Peyer's patch (tissue), 4 donors: ENCODE measurements at places on chromosomes 7 and 10.
A peak's percentile ranks its signal among the peaks of the same experiment; 100 is the strongest.

GRCh38 chr7:107364787-107365186 lies 105.1 kb upstream of the GPR22 start:
- H3K36me3 ChIP-seq = peaks cover 2% of the 10 kb centered on the region
- H3K27ac ChIP-seq = no peak overlapping the region
- H3K4me3 ChIP-seq = no peak overlapping the region
- H3K4me1 ChIP-seq = no peaks in the 10 kb centered on the region
- no peaks in the 10 kb centered on the region for H3K27me3 ChIP-seq
- no peak for DNase-seq

- no peak overlapping the region for H3K4me3 ChIP-seq
- no peak overlapping the region for H3K27ac ChIP-seq
- H3K27me3 ChIP-seq = no peaks in the 10 kb centered on the region
Observed at GRCh38 chr7:142717453-142717852, 31.8 kb upstream of the PRSS1 start.

- H3K4me3 ChIP-seq = no peak overlapping the region
- H3K27me3 ChIP-seq = no peaks in the 10 kb centered on the region
- H3K36me3 ChIP-seq = no peaks in the 10 kb centered on the region
- H3K27ac ChIP-seq = no peak overlapping the region
Observed at GRCh38 chr10:58440484-58440883, 55.3 kb downstream of the TFAM start.

GRCh38 chr10:60597513-60597912 lies 180.8 kb upstream of the CDK1 start:
- no peak overlapping the region for H3K4me3 ChIP-seq
- no peaks in the 10 kb centered on the region for H3K36me3 ChIP-seq
- no peaks in the 10 kb centered on the region for H3K4me1 ChIP-seq
- no peaks in the 10 kb centered on the region for H3K27me3 ChIP-seq

DNA sequence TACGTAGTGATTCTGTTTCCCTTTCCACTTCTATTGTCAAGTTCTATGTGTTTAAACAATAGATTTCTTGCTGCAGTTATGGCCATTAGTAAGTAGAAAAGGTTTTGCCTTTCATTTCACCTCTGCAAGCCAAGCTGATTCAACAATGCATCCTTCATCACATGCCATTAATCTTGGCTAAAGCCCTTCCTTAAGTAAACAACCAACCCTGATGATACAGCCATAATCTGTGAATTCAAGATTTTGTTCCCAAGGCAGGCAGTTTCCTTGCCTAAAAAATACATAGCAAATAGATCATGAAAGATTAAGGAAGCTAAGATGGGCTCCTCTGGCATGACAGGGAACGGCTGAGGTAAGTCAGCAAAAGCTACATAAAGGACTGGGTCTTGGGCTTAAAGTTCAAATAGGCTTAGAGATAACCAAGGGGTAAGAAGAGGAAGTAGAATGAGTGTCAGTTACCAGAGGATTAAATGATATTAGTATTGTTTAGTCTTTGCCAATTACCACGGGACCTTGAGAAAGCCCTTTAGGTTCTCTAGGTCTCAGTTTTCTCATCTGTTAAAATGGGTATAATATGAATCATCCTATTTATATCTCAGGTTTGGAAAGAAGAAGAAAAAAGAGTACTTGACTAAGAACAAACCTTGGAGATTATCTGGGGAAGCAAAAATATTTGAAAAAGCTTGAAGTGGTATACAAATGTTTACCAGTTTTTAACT lies 35.9 kb upstream of the ANK3 start:
- no peaks in the 10 kb centered on the region for H3K27me3 ChIP-seq
- no peak overlapping the region for H3K4me3 ChIP-seq
- no peaks in the 10 kb centered on the region for H3K4me1 ChIP-seq
- no peak for DNase-seq

DNA sequence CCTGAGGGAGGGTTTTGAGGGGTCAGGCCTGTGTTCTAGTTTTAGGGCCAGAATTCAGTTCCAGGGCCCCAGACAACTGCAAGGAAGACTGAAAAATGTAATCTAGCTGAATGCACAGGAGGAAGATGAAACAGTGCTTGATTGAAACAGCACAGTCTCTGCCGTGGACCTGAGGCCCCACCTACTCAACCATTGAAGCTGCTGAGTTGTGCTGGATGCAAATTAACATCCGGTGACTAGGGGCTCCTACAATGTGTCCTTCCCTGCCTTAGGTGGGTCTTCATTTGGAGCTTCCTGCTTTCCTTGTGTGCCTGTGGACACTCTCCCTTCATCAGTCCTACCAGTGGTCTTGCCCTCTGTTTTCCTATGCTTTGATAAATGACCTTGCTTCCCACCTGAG lies 5.7 kb downstream of the GLRX3 start:
- no peak overlapping the region for H3K27ac ChIP-seq
- DNase-seq = no peak
- no peak overlapping the region for H3K4me3 ChIP-seq
- H3K36me3 ChIP-seq = no peaks in the 10 kb centered on the region

- H3K4me1 ChIP-seq = no peaks in the 10 kb centered on the region
- no peak overlapping the region for H3K27ac ChIP-seq
- no peaks in the 10 kb centered on the region for H3K27me3 ChIP-seq
- no peak overlapping the region for H3K4me3 ChIP-seq
Observed at GRCh38 chr7:16524332-16524731, 2.3 kb upstream of the LRRC72 start.

- H3K36me3 ChIP-seq = no peaks in the 10 kb centered on the region
- H3K4me1 ChIP-seq = no peaks in the 10 kb centered on the region
- no peaks in the 10 kb centered on the region for H3K27me3 ChIP-seq
- no peak overlapping the region for H3K27ac ChIP-seq
- DNase-seq = no peak
Observed at GRCh38 chr7:121202125-121202524, 126.7 kb upstream of the WNT16 start.

GRCh38 chr10:101710059-101710695 lies 15.2 kb upstream of the FBXW4 start:
- no peak for DNase-seq
- no peaks in the 10 kb centered on the region for H3K27me3 ChIP-seq
- no peak overlapping the region for H3K4me3 ChIP-seq
- H3K4me1 ChIP-seq = no peaks in the 10 kb centered on the region

- H3K4me3 ChIP-seq = no peak overlapping the region
- H3K36me3 ChIP-seq = no peaks in the 10 kb centered on the region
- peaks cover 5% of the 10 kb centered on the region for H3K4me1 ChIP-seq
Observed at GRCh38 chr7:3087243-3087755, 43.6 kb upstream of the CARD11 start.

DNA sequence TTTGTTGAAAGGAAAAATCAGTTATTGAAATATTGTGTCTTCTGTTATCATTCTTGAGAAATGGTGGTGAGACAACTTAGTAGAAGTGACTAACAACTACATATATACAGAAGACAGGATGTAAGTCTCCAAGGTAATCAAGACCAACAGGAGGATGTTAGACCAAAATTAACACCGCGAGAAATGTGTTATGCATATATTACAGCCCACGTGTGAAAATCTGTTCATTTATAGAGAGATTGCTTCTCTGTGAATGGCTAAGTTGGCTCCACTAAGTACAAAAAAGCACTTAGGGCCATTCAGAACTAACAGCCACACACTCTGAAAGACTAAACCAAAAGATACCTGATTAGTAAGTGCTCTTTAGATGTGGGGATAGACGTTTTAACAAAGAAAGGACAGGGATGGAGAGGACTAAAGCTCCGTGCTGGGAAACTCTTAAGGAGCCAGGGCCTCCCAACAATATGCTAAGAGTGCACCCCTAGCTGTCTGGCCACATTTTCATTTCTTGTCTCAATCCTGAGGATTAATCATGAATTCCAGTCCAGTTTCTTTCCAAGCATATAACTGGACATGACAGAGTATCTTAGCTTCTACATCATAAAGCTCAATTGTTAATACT lies 26.5 kb downstream of the HDAC9 start:
- peak overlapping the region; percentile 73 for H3K27ac ChIP-seq
- no peaks in the 10 kb centered on the region for H3K4me1 ChIP-seq
- no peak overlapping the region for H3K4me3 ChIP-seq
- no peaks in the 10 kb centered on the region for H3K36me3 ChIP-seq
- DNase-seq = no peak

- H3K4me1 ChIP-seq = peaks cover 16% of the 10 kb centered on the region
- H3K4me3 ChIP-seq = no peak overlapping the region
- no peaks in the 10 kb centered on the region for H3K27me3 ChIP-seq
- peaks cover 13% of the 10 kb centered on the region for H3K36me3 ChIP-seq
- DNase-seq = no peak
Observed at GRCh38 chr7:29496355-29497020, 67.1 kb upstream of the PRR15 start.

- no peaks in the 10 kb centered on the region for H3K4me1 ChIP-seq
- DNase-seq = no peak
- H3K4me3 ChIP-seq = no peak overlapping the region
- no peaks in the 10 kb centered on the region for H3K36me3 ChIP-seq
Observed at GRCh38 chr10:95454940-95455339, 106.2 kb downstream of the SORBS1 start.

DNA sequence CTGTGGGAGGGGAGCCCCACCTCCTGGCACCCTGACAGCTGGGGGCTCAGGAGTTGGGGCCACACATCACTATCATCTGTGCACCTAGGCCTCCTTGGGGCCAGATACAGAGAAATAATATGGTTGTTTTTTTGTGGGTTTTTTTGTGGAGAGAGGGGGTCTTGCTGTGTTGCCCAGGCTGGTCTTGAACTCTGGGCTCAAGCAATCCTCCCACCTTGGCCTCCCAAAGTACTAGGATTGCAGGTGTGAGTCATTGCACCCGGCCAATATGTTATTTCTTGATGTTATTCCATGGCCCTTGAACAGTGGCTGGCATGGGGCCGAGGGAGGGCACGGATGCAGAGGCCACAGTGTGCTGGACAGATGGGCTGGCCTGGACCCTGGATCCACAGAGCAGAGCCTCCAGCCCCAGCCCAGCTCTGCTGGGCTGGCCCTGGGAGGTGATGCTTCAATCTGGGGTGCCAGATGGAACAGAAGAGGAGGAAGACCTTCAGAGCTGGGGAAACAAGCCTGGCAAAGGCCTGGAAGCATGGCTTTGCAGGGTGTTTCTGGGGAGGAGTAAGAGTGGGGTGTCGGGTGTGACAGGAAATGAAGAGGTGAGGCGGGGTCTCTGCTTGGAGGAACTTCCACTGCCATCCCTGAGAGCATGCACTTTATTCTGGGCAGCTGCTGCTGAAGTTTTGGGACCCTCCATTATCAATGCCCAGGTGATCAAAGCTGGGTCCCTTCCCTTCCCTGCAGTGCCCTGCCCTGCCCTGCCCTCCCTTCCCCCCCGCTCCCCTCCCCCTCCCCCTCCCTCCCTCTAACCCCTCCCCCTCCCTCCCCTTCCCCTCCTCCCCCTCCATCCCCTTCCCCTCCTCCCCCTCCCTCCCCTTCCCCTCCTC lies 3.7 kb upstream of the FZD9 start:
- H3K36me3 ChIP-seq = no peaks in the 10 kb centered on the region
- no peaks in the 10 kb centered on the region for H3K27me3 ChIP-seq
- no peak overlapping the region for H3K27ac ChIP-seq
- no peak overlapping the region for H3K4me3 ChIP-seq
- no peaks in the 10 kb centered on the region for H3K4me1 ChIP-seq
- DNase-seq = no peak

DNA sequence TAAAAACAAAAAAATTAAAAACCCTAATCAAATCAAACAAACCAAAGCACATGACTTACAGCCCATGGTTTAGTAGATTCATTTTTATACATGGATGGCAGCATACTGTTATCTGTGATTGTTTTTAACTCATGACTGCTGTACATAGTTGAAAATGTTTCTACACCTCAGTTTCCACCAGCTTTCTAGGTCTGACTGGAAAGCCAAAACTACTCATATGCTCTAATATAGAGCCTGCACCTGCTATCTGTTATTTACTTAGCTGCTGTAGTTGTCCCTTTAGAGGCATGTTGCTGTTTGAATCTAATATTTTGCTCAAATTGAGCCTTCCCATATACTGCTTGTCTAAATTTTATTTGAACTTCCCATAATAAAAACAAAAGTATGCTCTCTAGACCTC lies 289.9 kb upstream of the LRRN3 start:
- no peak for DNase-seq
- H3K27ac ChIP-seq = no peak overlapping the region
- no peaks in the 10 kb centered on the region for H3K36me3 ChIP-seq
- H3K27me3 ChIP-seq = no peaks in the 10 kb centered on the region
- H3K4me3 ChIP-seq = no peak overlapping the region

- no peak overlapping the region for H3K27ac ChIP-seq
- H3K4me3 ChIP-seq = no peak overlapping the region
- H3K4me1 ChIP-seq = no peaks in the 10 kb centered on the region
- no peaks in the 10 kb centered on the region for H3K27me3 ChIP-seq
- DNase-seq = no peak
Observed at GRCh38 chr7:117041007-117041406, 87.7 kb downstream of the ST7 start.

- no peak overlapping the region for H3K27ac ChIP-seq
- no peaks in the 10 kb centered on the region for H3K36me3 ChIP-seq
- peak; percentile 64 for DNase-seq
- H3K4me3 ChIP-seq = no peak overlapping the region
Observed at GRCh38 chr7:101586078-101586905, 42.8 kb downstream of the MYL10 start.
